Stimulated activated CD8-positive, alpha-beta memory T cell treated with anti-CD3 and anti-CD28 coated beads, Interleukin-4, amount 100 ng/mL, for 1 hour (primary cell): ENCODE measurements at places on chromosomes 7 and 10.

- DNase-seq = no peak
Measured at GRCh38 chr10:83612746-83613145, 526.6 kb upstream of the GHITM start.

DNA sequence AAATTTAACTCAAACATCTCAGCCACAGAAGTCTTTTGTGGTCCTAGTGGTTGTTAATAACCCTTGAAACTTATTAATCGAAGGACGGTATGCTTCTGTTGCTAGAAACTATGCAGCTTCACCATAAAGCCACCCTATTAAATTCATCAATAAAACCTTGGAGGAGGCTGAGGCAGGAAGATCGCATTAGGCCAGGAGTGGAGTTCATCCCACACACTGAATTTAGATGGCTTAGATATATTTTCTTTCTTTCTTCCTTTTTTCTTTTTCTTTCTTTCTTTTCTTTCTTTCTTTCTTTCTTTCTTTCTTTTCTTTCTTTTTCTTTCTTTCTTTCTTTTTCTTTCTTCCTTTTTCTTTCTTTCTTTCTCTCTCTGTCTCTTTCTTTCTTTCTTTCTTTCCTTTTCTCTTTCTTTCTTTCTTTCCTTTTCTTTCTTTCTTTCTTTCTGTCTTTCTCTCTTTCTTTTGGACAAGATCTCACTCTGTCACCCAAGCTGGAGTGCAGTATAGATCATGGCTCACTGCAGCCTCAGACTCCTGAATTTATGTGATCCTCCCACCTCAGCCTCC, 30.9 kb upstream of the CASD1 start:
- no peak for DNase-seq

DNA sequence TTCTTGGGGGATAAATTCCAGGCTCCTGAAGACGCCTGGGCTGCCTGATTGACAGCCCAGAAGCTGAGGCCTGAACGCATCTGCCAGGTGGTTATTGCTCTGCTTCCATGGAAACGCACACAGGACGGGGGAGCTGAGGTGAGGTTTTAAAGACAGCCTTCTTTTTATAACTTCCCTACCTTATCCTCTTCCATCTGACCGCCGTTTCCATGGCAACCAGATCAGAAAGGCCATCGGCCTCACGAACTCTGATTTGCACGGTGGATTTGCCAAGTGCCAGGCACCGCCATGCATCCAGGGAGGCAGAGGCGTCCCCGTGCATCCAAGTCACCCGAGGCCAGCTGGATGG, 260.9 kb downstream of the ADARB2 start:
- no peak for DNase-seq

DNA sequence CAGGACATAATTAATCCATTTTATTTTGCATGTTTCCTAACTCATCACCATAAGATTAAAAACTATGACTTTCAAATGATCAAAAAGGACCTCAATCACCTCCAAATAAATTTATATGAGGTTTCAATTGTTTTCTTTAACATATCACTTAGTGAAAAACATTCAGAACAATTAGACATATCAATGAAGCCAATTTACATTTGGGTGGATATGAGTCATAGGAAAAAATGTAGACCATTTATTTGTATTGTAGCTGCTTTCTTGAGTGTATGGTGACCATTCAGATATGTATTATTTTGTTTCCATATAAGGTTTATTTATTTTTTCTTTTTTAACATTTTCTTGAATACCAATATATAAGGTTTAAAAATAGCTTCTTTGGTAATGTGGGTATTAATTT, 13.3 kb upstream of the EXOC6 start:
- DNase-seq = no peak

DNA sequence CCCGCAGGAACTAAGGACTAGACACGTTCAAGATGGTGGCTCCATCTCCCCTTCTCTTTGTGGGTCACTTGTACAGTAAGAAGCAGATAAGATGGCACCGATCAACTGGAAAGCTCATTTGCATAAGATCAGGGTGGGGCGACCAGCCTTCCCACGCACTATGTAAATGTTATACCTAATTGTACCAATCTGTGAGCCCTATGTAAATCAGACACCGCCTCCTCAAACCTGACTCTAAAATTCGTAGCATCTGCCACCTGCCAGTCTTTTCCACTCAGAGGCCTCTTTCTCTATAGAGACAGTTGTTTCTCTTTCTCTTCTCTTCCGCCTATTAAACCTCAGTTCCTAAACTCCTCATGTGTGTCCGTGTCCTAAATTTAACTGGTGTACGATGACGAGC, 324.5 kb downstream of the PHF14 start:
- no peak for DNase-seq
